Naive B cell (primary cell): ENCODE measurements at places on chromosomes 11 and 22.

- no peak for DNase-seq
- peaks cover 54% of the 10 kb centered on the region for H3K36me3 ChIP-seq
- H3K27ac ChIP-seq = no peak overlapping the region
- no peaks in the 10 kb centered on the region for H3K27me3 ChIP-seq
- H3K4me1 ChIP-seq = peaks cover 4% of the 10 kb centered on the region
- H3K4me3 ChIP-seq = no peak overlapping the region
Observed at GRCh38 chr11:82831364-82831763, 68.9 kb downstream of the PRCP start.

DNA sequence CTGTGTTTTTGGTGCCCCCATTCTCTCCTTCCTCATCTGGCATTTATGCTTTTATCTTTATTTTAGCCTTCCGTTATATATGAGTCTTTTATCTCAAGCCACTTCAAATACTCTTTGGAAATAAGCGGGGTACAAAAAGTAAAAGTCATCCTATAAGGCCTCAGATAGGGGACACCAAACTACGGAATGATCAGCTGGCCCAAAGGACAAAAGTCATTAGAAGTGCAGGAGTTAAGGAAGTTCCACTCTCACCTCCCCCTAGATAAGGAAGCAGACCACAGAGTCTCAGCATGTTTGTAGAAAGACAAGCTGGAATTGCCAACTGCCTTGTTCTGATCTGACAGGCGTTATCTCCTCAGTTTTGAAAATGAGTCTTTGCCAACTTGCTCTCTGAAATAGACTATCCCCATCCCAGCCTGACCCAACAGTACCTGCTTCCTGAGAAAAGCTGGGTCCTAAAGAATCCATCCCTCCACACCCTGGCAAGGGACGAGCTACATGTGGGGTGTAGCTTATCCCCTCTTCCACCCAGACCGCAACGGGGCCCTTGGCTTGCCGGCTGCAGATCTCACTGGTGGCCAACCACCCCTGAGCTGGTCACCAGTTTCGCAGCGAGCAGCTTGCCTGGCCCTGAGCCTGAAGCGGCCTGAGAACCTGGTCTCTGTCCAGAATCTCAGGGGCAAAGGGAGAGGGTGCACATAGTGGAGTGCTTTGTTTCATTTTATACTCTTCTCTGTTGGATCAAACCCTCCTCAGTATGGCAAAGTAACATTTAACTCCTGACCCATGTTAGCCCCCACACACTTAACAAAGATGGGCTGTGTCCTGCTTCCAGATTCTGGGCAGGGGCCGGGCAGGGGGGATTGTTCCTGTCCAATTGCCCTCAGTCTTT is 13.8 kb downstream of the FADS2 start:
- H3K27me3 ChIP-seq = no peaks in the 10 kb centered on the region
- H3K4me3 ChIP-seq = no peak overlapping the region
- H3K4me1 ChIP-seq = no peaks in the 10 kb centered on the region
- H3K36me3 ChIP-seq = peaks cover 8% of the 10 kb centered on the region

GRCh38 chr22:35629406-35630216 is 12.5 kb upstream of the MB start:
- no peak for DNase-seq
- H3K27me3 ChIP-seq = peaks cover 41% of the 10 kb centered on the region
- H3K27ac ChIP-seq = no peak overlapping the region
- peaks cover 8% of the 10 kb centered on the region for H3K36me3 ChIP-seq
- no peak overlapping the region for H3K4me3 ChIP-seq

DNA sequence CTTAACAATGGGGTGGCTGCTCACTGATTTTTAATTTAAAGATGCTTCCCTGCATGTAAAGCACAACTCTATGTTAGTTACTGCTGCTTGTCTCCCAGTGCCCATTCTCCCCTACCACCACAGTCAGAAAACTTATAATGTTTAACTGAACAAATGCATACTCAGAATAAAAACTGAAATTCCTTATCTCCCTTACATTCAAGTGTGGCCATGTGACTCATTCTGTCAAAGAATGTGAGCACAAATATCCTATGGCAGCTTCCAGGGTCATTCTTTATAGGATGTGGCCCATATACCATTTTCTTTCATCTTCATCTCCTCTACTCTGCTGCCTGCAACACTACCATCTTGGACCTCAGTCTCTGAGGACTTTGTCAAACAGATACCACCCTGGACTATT is 374.8 kb downstream of the DYNC2H1 start:
- H3K27me3 ChIP-seq = no peaks in the 10 kb centered on the region
- no peak overlapping the region for H3K27ac ChIP-seq
- H3K4me1 ChIP-seq = no peaks in the 10 kb centered on the region
- no peak overlapping the region for H3K4me3 ChIP-seq

DNA sequence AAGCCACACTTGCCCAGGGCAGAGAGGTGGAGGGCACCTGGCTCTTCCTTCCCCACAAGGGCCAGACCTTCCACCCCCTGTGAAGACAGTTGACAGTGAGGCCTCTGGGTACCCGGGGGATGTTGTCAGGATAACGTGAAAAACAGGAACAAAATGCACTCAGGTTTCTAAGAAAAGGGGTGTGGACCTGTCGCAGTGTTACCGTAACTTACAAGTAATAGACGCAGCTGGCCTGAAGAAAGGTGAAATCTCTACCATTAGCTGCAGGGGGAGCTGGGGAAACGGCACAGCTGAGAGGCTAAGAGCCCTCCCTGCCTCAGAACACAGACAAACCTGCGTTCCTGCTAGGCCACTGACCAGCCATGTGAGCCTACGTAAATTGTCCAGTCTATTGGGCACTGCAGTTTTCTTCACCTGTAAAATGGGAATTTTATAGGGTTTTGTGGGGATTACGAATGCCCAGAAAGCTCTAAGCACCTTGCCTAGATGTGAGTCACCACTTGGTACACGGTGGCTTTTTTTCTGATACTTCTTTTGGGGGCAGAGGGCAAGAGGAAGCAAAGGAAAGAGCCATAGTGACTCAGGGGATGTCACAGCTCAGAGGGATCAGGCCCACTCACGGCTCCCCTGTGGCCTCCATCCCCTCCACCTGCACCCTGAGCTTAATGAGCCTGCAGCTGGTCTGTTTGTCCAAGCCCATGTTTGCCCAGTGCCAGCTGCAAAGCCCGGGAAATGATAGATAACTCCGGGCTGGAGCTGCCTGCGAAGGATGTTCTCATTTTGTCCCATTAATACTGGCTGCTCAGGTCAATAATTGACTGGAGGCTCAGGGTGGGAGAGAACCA is 18.4 kb upstream of the CABP7 start:
- H3K27me3 ChIP-seq = peaks cover 8% of the 10 kb centered on the region
- H3K27ac ChIP-seq = no peak overlapping the region
- H3K4me3 ChIP-seq = no peak overlapping the region
- H3K4me1 ChIP-seq = peaks cover 15% of the 10 kb centered on the region

DNA sequence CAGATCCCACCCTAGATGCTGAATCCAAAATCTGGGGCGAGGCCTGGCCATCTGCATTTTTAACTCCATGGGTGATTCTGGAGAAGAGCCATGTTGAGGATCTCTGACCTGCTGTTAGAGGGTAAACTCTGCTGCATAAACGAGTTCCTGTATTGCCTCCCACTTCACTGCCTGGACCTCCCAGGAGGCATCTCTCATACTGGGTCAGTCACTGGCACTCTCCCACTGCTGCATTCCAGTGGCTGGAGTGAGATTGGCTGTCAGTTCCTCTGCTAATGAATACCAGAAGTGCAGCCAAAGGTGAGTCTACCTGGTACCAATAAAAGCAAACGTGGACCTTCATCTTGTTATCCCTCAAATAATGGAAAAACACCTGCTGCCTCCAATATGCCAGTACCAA is 10.3 kb downstream of the POLDIP3 start:
- no peaks in the 10 kb centered on the region for H3K27me3 ChIP-seq
- DNase-seq = no peak
- peaks cover 42% of the 10 kb centered on the region for H3K4me1 ChIP-seq
- H3K27ac ChIP-seq = no peak overlapping the region

- no peaks in the 10 kb centered on the region for H3K36me3 ChIP-seq
- peaks cover 7% of the 10 kb centered on the region for H3K27me3 ChIP-seq
- no peak overlapping the region for H3K27ac ChIP-seq
- H3K4me3 ChIP-seq = no peak overlapping the region
- H3K4me1 ChIP-seq = no peaks in the 10 kb centered on the region
Observed at GRCh38 chr11:43931717-43932039, 10.8 kb upstream of the C11orf96 start.

DNA sequence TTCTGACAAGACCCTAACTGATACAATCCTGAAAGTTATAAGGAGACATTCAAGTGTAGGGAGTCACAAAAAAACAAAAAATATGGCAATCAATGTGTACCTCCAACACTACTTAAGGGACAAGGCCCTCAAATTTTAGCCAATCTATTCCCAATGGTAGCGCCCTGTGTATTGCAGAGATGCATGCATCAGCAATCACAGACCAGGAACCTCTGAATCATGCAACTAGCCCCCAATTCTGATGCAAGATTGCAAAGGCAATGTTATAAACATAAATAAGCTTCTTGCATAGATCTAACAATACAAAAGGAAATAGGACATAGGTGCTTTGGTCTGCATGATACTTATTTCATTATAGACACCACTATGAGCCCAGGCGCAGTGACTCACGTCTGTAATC is 29.7 kb upstream of the SIK2 start:
- no peaks in the 10 kb centered on the region for H3K27me3 ChIP-seq
- DNase-seq = no peak
- H3K27ac ChIP-seq = peak overlapping the region; percentile 16
- no peak overlapping the region for H3K4me3 ChIP-seq
- no peaks in the 10 kb centered on the region for H3K4me1 ChIP-seq

DNA sequence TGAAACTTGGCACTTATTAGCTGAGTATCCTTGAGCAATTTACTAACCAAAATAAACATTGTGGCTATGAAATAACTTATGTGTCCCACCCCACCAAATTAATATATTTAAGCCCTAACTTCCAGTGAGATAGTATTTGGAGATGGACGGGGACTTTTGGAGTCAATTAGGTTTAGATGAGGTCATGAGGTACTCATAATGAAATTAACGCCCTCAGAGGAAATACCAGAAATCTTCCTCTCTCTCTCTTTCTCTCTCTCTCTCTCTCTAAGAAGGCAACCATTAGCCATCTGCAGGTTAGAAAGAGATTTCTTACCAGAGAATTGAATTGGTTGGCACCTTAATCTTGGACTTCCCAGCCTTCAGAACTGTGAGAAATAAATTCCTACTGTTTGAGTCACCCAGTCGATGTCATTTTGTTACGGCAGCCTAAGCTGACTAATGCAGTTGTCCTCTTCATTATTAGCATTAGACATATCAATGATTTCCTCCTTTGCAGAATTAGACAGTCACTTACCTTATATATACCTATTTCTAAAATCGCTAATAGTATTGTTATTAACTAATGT is 1284.0 kb downstream of the FAM181B start:
- no peaks in the 10 kb centered on the region for H3K4me1 ChIP-seq
- H3K27me3 ChIP-seq = no peaks in the 10 kb centered on the region
- H3K36me3 ChIP-seq = no peaks in the 10 kb centered on the region
- H3K4me3 ChIP-seq = no peak overlapping the region

GRCh38 chr11:44708009-44708408 is 18.8 kb upstream of the TSPAN18 start:
- H3K36me3 ChIP-seq = peaks cover 9% of the 10 kb centered on the region
- H3K4me1 ChIP-seq = no peaks in the 10 kb centered on the region
- no peak for DNase-seq
- no peak overlapping the region for H3K4me3 ChIP-seq

GRCh38 chr11:6632116-6633073 is 13.2 kb upstream of the TPP1 start:
- no peak overlapping the region for H3K4me3 ChIP-seq
- DNase-seq = no peak
- no peaks in the 10 kb centered on the region for H3K27me3 ChIP-seq
- no peaks in the 10 kb centered on the region for H3K36me3 ChIP-seq

DNA sequence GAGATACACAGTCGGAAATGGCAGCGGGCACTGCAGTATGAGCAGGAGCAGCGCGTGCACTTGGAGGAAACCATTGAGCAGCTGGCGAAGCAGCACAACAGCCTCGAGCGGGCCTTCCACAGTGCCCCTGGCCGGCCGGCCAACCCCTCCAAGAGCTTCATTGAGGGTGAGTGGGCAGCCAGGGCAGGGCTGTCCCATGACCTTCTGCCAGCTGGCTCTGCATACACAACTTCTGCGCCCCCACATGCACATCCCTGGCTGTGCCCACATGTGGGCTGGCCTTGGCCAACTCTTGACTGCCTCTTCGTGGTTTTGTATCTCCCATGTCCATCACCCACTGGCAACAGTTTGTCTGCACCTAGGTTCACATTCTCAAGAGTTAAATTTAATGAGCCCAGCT is 81.1 kb downstream of the MORC2 start:
- H3K27me3 ChIP-seq = no peaks in the 10 kb centered on the region
- H3K4me3 ChIP-seq = no peak overlapping the region
- H3K36me3 ChIP-seq = no peaks in the 10 kb centered on the region

GRCh38 chr22:45828841-45829240 is 148.1 kb downstream of the WNT7B start:
- no peaks in the 10 kb centered on the region for H3K4me1 ChIP-seq
- H3K4me3 ChIP-seq = no peak overlapping the region
- no peak overlapping the region for H3K27ac ChIP-seq

DNA sequence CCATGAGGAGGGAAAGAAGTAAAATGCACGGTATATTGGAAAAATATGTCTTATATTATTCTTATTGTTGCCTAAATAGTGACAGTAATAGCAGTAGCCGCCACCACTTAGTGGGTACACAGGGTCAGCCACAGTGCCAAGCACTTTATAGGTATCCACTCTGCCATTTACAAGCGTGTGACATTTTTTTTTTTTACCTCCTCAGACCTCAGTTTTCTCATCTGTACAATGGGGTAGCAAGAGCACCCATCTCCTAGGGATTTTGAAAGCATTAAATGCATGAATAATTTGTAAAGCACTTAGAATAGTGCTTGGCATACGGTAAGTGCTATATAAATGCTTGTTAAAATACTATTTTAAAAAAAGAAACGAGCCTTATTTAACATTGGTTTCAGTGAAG is 8.9 kb downstream of the RTN4RL2 start:
- DNase-seq = no peak
- no peak overlapping the region for H3K27ac ChIP-seq
- no peaks in the 10 kb centered on the region for H3K36me3 ChIP-seq

GRCh38 chr11:127130321-127130720 is 129.8 kb upstream of the KIRREL3 start:
- H3K4me3 ChIP-seq = no peak overlapping the region
- H3K4me1 ChIP-seq = no peaks in the 10 kb centered on the region
- no peak overlapping the region for H3K27ac ChIP-seq
- H3K27me3 ChIP-seq = peaks cover 4% of the 10 kb centered on the region
- no peak for DNase-seq

- H3K4me1 ChIP-seq = peaks cover 68% of the 10 kb centered on the region
- DNase-seq = no peak
- peak overlapping the region; percentile 93 for H3K27ac ChIP-seq
- no peaks in the 10 kb centered on the region for H3K27me3 ChIP-seq
Observed at GRCh38 chr22:45239681-45240051, 1.0 kb downstream of the KIAA0930 start.
